Hematopoietic multipotent progenitor cell treated with erythropoietin and hydrocortisone succinate and interleukin-3 and kit ligand, for 17 days (in vitro differentiated cells): ENCODE measurements at places on chromosomes 1 and 21.
A peak's percentile ranks its signal among the peaks of the same experiment; 100 is the strongest.

DNA sequence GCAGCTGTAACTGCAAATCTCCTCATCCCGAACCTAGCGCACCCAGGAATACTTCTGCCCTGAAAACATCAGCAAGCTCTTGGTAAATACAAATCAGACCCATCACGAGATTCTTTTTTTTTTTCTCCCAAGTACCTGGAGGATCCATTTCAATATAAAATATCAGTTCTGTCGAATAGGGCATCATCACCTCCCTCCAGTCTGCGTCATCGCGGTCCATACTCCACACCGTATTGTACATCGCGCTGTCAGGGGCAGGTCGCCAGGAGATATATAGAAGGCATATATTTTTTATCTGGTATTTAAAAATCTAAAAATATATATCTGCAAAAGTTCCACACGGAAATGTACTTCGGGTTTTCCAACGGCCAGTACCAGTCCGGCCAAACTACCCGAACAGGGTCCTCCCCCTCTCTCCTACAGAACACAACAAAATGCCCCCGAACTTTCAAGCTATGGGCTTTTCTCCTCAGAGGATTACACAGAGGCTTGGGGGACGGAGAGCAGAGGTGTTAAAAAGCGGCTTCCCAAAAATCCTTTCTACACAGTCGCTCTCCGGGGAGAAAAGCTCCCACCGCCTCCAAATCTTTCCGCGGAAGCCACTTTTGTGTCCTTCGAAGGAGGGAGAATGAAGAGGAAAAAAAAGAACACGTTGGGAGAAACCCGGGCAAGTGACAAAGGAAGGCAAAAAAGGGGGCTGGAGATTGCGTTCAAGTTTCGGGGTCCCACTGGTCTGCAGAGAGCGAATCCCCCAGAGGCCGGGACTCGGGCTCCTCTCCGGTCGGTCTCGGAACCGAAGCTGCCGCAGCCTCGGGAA, 509 bp downstream of the PIK3R3 start:
- DNase-seq, result peak; percentile 31

GRCh38 chr1:25899792-25900191, 6.4 kb downstream of the STMN1 start:
- DNase-seq, result no peak

GRCh38 chr1:30966690-30967369, 58.3 kb upstream of the SDC3 start:
- DNase-seq, result no peak

GRCh38 chr1:96583903-96584302, 137.7 kb upstream of the PTBP2 start:
- no peak for DNase-seq

GRCh38 chr1:36614571-36614970, 131.9 kb upstream of the CSF3R start:
- no peak for DNase-seq

- DNase-seq, result no peak
These were observed 12.2 kb downstream of the ZDHHC18 start for GRCh38 chr1:26838474-26839338.

GRCh38 chr1:221448585-221449175, 293.2 kb downstream of the DUSP10 start:
- DNase-seq, result no peak

DNA sequence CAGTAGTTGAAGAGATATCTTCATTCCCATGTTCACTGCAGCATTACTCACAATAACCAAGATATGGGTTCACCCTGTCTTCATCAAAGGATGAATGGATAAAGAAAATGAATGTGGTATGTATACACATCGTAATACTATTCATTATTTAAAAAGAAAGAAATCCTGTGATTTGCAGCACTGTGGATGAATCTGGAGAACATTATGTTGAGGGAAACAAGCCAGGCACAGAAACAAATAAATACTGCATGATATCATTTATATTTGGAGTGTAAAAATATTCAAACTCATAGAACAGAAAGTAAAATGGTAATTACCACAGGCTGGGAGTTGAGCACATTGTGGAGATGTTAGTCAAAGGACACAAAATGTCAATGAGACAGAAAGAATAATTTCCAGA, 977.2 kb downstream of the AMY1C start:
- DNase-seq, result no peak

DNA sequence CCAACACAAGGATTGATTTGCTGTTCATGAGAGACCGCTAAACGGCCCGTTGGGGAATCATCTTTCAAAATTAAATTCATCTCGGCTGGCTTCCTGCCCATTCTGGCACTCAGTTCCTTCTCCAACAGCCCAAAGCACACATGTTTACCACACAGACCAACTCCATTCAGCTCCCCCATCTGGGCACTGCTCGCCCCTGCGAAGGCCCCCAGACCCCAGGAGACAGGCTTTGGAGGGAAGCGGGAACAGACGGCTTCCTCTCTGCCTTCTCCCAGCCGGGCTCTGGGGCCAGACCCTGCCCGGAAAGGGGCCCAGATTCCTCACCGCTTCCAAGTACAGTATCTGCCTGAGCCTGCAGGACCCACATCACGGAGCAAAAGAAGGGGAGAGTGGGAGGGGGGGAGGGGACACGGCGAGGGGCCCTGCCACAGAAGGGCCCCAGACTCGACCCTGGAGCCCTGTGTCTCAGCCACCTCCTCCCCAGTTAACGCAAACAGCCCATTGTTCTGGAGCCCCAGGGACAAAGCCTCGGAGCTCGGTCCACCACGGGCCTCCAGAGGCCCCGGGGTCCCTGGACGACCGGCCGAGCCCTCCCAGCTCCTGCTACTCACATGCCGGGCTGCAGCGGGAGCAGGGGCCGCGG, 660 bp downstream of the MEGF6 start:
- no peak for DNase-seq

DNA sequence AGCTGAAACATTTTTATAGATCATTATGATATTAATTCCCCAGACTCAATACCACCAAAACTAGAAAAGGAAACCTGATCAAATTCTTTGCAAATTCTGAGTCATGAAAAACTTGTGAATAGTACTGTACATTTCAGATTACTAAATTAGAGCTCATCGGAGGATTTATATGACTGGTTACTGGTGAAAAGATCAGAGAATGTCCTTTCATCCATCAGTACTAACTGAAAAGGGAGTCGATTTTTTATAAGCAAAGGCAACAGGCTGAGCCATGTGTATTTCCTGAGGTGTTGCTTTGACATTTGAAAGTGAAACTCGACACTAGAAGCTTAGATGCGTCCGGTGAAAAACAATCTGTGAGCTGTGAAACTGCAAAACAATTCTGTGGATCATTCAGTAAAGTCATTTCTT, 155.7 kb downstream of the TNFSF18 start:
- no peak for DNase-seq

DNA sequence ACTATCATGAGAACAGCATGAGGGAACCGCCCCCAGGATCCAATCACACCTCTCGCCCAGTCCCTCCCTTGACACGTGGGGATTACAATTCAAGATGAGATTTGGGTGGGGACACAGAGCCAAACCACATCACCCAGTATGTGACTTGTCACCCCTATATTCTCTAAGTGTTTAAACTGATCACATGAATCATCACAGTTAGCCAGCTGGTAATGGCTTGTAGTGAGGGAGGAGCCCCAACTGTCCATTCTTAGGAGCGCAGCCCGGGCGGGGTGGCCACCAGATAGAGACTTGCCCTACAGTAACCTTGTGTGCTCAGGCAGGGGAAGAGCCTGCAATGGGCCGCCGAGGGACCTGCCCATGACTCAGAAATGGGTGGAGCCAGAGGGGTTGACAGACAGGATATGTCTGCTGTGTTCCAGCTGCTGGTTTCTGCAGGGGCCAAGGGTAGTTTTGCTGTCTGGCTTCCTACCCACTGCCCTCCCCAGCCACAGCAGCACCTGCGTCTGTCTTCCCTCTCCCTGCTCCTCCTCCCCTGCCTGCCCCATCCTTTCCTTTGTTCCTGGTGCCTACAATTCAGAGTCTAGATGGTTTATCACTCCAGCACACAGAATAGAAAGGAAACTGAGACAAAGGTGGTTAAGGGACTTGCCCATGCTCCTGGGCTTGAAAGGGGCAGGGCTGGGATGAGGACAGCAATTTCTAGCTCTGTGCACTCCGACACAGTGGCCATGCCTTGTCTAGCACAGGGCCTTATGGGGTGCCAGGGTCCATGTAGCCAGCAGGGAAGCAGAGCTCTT, 9.2 kb downstream of the ABCG1 start:
- DNase-seq, result peak; percentile 41

DNA sequence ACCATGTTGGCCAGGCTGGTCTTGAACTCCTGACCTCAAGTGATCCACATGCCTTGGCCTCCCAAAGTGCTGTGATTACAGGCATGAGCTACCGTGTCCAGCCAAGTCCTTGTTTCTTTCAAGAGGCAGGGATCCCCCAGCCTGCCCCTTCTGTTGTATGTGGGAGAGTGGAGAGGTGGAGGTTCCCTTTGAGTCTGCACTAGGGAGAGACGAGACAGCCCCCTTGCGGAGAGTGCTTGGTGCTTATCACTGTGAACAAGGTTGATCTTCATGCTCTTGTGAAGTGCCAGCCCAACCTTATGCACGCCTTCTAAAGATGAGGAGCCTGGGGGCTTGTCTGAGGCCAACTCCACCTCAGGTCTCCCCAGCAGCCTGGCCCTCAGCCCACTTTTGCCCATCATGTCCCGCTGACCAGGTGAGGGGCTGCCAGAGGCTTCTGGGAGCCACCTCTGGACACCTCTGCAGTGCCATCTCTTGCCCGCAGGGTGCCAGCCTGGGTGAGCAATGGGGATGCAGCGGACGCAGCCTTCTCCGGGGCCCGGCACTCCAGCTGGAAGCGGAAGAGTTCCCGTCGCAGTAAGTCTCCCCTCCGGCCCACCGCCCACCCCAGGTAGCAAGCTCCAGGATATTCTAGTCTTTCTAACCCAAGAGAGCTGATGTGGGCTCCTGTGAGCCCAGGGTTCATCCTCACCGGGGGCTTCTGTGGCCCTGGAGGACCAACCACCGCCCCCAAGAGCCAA, 62.3 kb downstream of the ARHGEF10L start:
- no peak for DNase-seq

DNA sequence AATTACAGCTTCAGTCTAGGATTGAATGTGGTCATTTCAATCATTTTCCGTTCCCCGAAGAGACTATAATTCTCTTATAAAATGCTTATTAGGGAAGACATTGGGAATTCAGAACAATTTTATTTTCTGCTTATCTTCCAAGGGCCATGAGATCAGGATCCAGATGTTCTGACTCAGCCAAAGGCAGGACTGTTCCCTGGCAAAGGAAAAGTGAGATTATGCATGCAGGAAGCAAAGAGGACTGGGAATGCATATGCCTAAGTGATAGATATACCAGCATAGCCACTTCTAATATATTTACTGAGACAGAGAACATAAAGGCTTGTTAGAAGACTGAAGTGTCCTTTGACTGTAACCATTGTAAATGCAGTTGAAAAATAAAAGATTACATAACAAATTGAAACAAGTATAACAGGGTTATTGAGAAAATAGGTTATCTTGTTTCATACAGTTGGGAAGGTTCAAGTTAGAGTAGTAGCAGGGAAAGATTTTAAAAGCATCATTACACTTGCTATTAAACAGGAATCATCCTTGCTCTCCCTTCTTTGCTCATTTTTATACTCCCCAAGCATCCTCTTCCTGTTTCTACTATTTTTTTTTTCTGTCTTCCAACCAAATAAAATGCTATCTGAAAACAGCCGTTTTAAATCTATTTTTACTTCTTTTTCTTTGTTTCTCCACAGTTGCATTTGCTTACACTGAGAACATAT, 439.6 kb upstream of the ADAMTS5 start:
- no peak for DNase-seq

GRCh38 chr1:159211331-159212136, 6.9 kb downstream of the ACKR1 start:
- DNase-seq, result peak; percentile 83

DNA sequence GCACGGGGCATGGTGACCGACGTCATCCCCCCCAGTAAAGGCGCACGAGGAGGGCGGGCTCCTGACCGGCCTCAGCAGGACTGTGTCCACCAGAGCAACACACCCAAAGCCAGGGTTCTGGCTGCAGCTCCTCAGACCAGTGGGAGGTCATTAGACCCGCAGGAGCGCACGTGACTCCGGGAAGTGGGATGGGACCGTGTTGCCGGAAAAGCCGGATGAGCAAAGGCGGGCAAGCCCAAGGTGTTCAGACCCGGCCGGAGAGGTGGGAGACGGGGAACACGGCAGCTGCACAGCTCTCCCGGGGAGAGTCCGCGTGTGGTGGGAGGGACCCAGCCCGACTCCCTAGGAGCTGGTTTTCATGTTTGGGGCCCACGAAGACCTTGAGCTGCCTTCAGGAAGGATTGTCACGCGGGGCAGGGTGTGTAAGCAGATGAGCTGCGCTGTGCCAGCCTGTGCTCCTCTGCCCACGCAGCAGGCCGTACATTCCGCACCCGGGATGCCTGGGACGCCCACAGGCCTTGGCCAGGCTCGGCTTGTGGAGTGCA, 20.6 kb upstream of the TRAPPC10 start:
- no peak for DNase-seq

- DNase-seq, result no peak
These were observed 304.3 kb downstream of the MATN1 start for GRCh38 chr1:30418939-30419720.

DNA sequence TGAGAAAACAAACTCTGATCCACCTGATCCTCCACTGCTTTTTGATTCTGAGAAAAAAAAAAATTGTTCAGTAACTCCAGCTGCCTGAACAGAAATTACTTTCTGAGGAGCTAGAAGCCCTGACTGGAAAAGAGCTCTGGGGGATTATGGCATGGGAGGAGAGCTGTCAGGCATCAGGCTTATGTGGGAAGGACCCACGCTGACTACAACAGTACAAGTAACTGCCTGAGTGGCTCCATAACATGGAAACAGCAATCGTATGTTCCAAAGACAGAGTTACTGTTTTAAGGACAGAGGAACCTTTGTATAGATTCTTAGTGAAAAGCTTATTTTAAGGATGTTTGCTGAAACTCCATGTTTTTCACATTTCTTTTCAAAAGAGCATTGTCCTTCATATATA, 1.2 kb upstream of the ANGPTL7 start:
- no peak for DNase-seq

- no peak for DNase-seq
These were observed 796 bp upstream of the RBM8A start for GRCh38 chr1:145927916-145928643.

GRCh38 chr21:29219165-29219770, 79.5 kb upstream of the BACH1 start:
- no peak for DNase-seq

GRCh38 chr1:56535939-56536338, 43.4 kb downstream of the PLPP3 start:
- DNase-seq, result no peak

DNA sequence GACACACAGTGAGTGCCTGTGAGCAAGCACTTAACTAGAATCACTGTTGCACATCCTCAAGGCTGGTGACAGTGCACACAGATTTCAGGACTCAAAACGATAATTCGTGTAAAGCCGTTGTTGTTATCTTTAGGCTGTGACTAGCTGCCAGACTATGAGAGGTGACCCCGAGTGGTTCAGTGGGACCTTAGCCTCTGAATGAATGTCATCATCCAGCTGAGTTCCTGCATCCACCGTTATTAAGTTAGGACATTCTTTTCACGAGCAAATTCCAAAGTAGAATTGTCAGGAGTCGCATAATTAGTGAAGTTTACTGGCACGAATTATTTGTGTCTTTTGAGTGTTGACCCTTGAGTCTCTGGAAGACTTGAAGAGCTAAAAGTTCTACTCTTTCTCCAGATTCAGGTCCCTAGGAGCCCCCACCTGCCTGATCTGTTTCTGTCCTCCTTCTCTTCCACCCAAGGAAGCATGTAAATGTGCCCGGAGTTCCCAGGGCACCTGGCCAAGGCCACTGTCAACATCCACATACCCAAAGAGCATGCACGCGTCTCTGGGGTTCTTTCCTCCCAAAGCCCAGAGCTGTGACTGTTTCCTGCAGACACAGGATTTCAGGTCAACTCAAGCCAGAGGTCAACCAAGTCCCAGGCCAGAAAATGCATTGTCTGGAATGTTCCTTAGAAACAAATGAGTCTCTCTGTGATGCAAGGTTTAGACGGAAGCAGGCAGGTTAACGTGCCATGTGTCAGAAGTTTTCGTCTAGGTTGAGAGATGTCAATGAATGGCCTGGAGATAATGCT, 207.2 kb downstream of the TOMM20 start:
- DNase-seq, result no peak
